MM.1S (cell line): ENCODE measurements at places on chromosomes 7 and 10.

GRCh38 chr7:85186083-85186520 lies 754 bp downstream of the SEMA3D start:
- no peak for DNase-seq

GRCh38 chr10:122974023-122974422 lies 6.2 kb upstream of the PSTK start:
- no peak for DNase-seq

GRCh38 chr7:28269700-28270361 lies 89.2 kb upstream of the JAZF1 start:
- no peak for DNase-seq

- DNase-seq = no peak
Observed at GRCh38 chr7:110780712-110781111, 310.2 kb upstream of the LRRN3 start.

- no peak for DNase-seq
Observed at GRCh38 chr7:93018716-93019115, 99.1 kb downstream of the SAMD9 start.
